Stimulated activated CD4-positive, alpha-beta T cell treated with anti-CD3 and anti-CD28 coated beads, Interleukin-1b, Interleukin-23, amount 100 ng/mL, for 1 hour (primary cell): ENCODE measurements at places on chromosomes 11 and 22.

GRCh38 chr22:41563051-41563711 lies 2.4 kb downstream of the CSDC2 start:
- no peak for DNase-seq

GRCh38 chr22:18978506-18978905 lies 42.4 kb upstream of the PRODH start:
- no peak for DNase-seq

DNA sequence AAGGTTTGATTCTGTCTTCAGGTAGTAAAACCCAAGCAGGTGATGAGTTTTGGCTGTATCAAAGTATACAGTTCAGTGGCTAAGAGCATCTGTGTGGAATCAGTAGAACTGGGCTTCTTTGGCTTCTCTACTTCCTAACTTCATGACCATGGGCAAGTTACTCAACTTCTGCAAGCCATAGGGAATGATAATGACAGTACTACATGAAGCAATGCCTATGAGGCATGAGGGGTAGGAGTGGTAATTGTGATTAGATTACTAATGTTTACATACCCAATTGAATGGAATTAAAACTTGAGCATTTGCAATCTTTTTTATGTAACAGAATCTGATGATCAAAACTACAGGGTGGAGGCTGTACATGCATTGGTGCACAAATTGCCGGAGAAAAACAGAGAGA lies 164.3 kb downstream of the PGR start:
- DNase-seq, result no peak

- DNase-seq, result no peak
Measured at GRCh38 chr11:117898059-117898458, 21.6 kb upstream of the FXYD6 start.

DNA sequence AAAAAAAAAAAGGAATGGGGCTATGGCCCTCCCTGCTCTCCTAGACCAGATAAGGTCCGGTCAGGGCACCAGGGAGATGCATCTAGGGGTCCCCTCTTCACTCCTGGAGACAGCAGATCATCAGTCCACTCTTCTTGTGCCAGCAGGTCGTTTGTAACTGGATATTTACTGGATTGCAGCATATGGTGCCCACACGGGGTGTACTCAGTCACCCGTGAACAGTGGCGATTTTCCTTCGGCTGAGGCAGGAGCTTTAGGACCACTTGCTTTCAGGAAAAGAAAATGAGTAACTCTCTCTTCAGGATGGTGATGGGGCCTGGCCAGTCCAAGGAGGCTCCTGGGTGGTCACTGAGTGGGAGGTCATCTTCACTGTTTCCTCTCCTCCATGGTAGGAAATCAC lies 38.3 kb upstream of the RAB1B start:
- DNase-seq, result no peak

DNA sequence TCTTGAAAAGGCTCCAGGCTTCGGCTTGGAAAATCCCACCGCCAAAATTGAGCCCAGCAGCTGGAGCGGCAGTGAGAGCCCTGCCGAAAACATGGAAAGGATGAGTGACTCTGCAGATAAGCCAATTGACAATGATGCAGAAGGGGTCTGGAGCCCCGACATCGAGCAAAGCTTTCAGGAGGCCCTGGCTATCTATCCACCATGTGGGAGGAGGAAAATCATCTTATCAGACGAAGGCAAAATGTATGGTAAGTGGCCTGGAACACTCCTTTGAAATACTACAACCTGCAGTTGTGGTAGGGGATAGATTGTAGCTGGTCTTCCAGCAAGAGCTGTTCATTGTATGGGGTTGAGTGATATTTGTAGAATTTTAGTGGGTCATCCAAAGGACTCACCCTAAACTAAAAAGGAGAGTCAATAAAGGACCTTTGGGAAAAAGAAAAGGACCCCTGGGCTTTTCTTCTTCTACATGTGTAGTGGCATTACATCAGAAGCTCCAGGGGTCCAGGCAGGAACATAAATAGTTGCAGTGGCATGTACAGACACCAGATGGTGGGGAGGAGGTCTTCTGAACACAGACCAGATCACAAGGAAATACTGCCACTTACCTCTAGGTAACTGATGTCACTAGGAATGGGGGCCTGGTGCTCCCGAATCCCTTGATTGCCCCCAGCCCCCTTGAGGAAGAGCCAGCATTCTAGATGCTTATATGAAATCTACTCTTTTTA lies 90.1 kb downstream of the TEAD1 start:
- DNase-seq, result no peak

DNA sequence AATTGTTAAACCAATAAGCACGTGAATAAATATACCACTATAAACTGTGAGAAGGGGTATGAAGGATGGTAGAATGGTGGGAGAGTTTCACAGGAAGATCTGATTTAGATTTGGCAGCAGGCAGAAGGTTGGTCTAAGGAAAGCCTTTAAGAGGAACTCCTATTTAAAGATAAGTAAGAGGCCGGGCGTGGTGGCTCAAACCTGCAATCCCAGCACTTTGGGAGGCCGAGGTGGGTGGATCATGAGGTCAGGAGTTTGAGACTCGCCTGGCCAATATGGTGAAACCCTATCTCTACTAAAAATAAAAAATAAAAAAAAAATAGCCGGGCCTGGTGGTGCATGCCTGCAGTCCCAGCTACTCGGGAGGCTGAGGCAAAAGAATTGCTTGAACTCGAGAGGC lies 45.8 kb upstream of the CXCR5 start:
- DNase-seq, result no peak

GRCh38 chr11:12936200-12936599 lies 72.9 kb upstream of the RASSF10 start:
- no peak for DNase-seq

DNA sequence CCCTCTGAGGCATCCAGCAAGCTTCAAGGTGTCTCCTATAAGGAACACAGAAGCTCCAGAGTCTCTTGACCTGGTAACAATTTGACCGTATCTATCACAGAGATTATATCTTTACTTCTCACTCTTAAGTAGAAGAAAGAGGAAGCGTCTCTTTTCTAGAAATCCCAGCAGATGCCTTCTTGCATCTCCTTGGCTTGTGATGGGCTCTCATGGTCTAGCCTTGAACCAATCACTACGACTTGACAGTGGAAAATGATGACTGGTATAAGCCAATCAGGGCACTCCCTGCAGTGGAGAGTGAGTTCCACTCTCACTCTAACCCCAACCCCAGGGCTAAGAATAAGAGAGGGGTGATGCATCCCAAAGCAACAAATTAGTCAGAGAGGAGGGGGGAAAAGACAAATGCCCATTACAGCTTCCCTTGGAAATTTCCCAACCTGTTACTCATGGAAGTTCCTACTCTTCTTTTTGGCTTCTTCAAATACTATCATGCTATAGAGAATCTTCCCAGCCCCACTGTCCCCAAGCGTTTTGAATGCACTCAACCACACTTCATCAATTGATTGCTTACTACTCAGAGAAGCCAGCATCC lies 293.5 kb downstream of the MN1 start:
- no peak for DNase-seq

- no peak for DNase-seq
Measured at GRCh38 chr11:134334796-134335571, 3.2 kb downstream of the GLB1L2 start.

- no peak for DNase-seq
Measured at GRCh38 chr11:112345166-112345565, 84.5 kb upstream of the PLET1 start.

DNA sequence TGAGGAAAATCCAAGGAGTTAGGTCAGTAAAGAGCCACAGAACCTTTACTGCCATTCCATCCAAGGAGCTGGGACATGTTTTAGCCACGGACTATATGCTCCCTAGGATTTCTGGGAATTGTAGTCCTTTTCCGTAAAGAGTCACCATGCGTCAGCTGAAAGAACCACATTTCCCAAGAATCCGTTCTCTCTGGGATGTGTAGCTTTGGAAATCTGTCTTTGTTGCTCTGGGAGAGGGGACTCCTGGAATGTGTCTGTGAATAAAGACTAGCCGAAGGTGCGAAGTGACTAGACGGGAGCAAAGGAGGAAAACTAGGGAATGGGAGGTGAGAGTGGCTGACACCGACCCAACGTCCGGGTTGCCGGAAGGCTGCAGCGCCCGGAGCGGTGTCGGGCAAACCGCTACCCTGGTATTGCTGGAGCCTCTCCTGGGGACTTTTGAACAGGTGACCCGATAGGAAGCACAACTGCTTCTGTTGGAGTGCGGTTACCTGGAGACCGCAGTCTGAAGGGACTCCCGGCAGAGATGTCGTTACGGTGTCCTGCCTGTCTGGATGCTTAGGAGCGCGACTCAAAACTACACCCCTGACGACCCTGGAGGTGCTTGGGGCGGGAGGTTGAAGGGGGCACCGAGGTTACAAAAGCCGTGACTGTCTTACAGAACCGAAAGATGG lies at the start of gene IFTAP:
Gene IFTAP (plus strand): TSS at position 187 of the 674 bp plus-strand sequence. CDS start 15,602 bp downstream, outside the sequence.
- no peak for DNase-seq

GRCh38 chr11:32890843-32891656 lies 1.6 kb upstream of the QSER1 start:
- no peak for DNase-seq

DNA sequence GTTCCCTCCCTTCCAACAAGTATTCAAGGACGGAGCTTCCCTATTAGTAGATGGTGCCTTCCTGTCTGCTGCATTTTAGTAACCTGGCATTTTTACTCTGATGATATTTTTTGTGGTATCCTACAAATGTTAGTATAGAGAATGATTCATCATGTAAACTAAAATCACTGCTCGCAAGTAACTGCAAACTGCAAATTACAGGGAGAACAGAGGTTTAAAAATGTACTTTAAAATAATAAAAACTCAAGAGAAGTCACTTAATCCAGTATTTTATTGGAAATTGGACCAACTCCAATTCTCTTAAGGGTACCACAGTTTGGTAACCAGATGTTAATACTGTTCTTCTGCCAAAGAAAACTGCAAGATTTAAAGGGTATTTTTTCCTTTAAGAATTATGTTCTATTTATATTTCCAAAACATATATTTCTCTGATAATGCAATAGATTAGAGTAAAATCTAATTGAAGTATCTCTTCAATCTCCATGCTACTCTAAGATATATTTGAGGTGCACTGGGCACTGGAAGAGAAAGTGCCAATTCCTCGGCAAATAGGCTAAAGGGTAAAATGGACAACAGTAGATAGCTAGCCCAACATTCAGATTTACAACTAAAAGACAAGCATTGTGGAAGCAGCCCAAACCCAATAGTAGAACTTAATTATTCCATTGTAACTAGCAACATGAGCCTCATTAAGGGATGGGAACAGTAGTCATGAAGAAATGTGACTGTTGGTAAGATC lies 298.0 kb downstream of the TTC28 start:
- no peak for DNase-seq

DNA sequence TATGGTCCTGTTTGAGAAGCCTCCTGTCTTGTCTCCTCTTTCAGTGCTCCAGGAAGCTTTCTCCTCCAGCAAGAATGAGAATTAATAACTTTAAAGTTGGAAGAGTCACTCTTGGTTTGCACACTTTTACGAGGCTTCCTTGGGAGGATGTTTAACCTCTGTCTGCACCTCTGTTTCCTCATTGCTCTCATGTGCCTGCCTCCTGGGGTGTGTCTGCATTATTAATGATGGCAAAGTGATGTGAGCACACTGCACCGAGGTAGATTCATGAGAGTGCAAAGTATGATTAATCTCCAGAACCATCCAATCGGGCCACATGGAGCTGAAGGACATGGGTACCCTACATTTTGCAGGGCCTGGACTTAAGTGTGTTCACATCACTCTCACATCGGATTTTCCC lies 73.5 kb upstream of the TENM4 start:
- no peak for DNase-seq

GRCh38 chr11:15106201-15106965 lies 8.3 kb upstream of the INSC start:
- DNase-seq, result no peak

- DNase-seq, result no peak
Measured at GRCh38 chr11:67020949-67021348, 2.0 kb upstream of the SYT12 start.

- DNase-seq, result no peak
Measured at GRCh38 chr11:129884581-129884980, 10.8 kb downstream of the NFRKB start.

DNA sequence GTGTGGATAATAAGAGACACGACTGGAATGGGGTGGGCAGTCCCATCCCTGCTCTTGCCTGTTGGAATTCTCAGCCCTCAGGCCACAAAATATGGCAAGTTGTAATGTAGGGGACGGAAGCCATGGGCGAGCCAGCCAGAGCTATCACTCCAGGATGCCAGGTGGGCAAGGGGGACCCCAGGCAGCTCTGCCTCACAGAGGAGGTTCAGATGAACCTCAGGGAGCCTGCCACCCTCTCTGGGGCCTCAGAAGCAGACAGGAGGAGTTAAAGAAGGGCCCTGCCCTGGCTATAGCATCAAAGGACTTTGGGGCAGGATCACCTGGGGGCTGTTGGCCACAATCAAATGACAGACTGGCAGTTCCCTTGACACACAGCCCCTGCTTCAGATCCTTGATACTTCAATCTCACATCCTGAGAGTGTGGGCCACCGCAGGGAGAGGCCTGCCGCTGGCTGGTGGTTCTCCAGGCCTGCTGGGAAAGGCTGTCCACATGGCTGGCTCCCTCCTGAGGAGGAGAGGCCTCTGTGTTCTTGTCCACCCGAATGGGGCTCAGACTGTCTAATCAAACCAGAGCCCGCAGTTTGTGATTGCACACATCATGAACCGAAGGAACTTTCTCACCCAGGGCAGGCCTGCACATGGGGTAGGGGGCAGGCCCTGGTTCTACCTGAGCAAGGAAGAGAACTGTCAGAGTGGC lies 31.4 kb downstream of the IGLL1 start:
- no peak for DNase-seq

- DNase-seq, result no peak
Measured at GRCh38 chr11:88355887-88356286, 18.4 kb upstream of the CTSC start.

GRCh38 chr11:120811731-120812130 lies 212.2 kb upstream of the TBCEL start:
- no peak for DNase-seq

GRCh38 chr22:25111579-25112517 lies 87.8 kb upstream of the CRYBB3 start:
- DNase-seq, result no peak

DNA sequence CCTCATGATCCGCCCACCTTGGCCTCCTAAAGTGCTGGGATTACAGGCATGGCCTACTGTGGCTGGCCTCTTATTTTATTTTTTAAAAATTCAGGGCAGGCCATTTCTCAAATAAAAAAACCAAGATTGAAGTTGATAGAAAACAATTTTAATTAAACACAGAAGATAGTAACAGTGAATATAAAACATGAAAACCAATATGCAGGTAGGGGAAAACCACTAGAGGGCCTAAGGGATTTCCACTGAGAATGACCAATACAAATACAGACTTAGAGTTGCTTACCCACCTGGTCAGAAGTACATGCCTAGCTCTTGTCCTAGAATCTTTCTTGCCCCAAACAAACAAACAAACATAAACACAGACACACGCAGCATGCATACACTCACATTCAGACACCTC lies 1.7 kb upstream of the RTCB start:
- no peak for DNase-seq

- peak; percentile 49 for DNase-seq
Measured at GRCh38 chr22:37681556-37682049, 4.5 kb upstream of the NOL12 start.

- no peak for DNase-seq
Measured at GRCh38 chr22:22362936-22363335, 118.3 kb downstream of the VPREB1 start.
